ENCODE measurements at places on chromosomes 5 and 9.

DNA sequence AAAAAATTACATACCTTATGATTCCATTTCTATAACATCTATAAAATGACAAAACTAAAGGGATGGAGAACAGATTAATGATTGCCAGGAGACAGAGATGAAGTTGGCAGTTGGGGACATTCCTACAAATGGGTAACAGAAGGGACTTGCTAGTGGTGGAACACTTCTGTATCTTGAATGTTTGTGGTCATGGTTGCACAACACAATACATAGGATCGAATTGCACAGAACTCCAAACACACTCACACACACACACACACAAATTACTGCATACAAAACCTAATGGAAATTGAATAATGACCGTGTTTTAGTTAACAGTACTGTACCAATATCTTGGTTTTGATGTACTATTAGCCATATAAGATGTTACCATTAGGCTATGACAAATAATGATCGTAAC lies 330.7 kb upstream of the POU5F2 start:
- no peak for DNase-seq

- DNase-seq = no peak
Observed at GRCh38 chr5:59007460-59008063, 424.7 kb downstream of the RAB3C start.

DNA sequence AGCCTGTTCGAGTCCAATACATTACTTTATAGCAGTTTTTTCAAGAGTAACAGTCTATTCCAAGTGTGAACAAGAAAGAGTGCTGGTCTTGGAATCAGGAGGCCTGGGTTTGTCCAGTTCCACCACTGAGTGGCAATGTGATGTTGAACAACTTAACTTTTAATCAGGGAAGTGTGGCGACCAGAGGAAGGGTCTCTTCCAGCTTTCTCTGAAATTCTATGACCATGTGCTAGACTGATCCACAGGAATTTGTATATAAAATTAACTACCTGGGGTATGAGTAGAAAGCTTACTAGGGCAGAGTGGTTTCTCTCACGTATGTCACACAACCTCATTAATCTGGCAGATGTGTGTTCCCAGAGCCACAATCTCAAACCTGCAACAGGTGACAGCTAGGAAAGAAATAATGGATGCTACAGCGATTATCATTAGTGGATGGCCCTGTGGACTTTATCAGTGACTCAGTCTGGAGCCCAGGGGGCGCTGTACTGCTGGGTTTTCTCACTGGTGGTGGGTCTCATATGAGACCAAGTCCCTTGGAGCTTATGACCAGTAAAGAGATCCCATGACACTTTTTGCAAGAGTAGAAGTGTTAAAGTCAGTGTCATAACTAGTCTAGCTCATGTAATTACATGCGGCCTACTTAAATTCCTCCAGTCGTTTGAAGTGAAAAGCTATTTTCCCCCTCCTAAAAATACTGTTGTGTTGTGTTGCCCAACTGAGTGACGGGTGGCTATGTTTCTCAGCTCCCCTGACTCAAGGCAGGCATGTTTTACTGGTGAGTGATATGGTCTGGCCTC lies 116.5 kb downstream of the GDNF start:
- no peak for DNase-seq

DNA sequence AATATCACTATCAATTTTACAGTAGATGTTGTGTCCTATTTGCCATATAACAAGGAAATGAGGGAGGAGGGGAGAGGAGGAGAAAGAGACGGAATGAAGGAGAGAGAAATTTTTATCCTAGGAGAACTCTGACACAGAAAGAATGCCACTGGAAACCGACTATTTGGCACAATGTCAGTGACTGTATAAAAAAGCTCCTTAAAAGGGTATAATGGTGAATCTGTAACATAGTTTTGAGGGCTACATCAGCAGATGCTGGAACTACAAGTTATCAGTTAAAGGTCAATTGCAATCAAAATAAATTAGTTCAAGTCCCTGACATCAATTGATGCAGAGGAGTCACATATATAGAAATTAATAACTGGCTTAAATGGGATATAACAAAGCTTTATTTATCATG lies 5.7 kb downstream of the EDIL3 start:
- no peak for DNase-seq

DNA sequence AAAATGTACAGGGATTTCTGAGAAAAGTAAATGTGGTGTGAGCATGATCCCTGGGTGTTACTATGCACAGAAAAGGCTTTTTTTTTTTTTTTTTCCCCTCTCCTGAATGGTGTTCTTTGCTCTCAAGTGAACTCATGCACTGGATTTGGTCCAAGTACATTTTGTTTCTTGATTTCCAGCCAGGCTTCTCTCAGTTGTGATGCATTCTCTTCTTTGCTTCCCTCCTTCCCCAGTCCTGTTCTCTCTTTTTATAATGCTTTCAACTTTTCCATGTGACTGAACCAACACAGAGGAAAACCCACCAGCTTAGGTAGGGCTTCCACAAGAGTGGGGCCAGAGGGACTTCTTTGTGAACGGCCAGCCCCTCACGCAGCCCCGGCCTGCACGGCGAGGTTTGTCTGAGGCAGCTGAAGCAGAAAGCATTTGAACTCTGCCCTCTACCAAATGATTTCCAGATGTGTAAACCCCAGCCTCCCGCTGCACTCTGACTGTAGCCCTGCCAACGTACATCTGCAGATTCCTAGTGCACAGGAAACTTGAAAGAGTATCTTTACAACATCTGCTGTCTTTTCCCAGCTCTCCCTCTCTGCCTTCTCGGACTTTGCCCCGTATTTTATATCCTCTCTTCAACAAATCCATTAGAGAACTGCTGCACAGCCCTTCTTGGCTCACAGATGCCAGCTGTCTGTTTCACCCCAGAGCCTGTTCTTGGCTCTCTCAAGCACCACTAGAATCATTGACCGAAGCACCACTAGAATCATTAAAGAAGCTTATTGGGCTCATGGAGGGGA lies 71.8 kb upstream of the CD180 start:
- no peak for DNase-seq

GRCh38 chr5:140258873-140259272 lies 44.0 kb downstream of the PFDN1 start:
- DNase-seq = no peak

- DNase-seq = no peak
Observed at GRCh38 chr9:95091601-95092261, 225.8 kb downstream of the FANCC start.

DNA sequence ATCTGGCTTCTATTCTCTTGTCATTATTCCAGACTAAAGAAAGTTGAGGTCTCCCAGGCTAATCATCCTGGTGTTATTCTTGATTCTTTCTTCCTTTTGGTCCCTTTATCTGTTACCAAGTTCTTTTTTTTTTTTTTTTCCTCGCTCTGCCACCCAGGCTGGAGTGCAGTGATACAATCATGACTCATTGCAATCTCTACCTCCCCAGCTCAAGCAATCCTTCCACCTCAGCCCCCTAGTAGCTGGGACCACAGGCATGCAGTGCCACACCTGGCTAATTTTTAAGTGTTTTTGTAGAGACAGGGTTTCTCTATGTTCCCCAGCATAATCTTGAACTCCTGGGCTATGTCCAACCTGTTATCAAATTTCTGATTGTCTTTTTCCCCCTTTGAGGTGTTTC lies 126.6 kb upstream of the DHFR start:
- DNase-seq = no peak

DNA sequence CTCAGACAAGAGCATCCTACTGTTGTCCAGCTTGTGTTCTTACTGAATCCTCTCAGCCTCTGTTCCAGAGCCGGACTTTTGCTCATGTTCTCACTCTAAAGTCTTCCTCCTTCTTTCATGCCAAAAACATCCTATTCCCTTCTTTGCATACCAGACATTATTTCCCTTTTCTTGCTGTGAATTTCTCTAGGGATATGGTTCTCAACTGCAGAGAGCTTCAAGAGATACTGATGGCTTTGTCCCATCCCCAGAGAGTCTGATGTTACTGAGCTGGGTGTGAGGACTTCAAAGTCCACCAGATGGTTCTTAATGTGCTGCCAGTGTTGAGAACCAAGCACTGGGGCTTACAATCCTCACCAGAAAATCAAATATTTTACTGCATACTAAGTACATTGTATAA lies 98.6 kb upstream of the FER start:
- DNase-seq = no peak

DNA sequence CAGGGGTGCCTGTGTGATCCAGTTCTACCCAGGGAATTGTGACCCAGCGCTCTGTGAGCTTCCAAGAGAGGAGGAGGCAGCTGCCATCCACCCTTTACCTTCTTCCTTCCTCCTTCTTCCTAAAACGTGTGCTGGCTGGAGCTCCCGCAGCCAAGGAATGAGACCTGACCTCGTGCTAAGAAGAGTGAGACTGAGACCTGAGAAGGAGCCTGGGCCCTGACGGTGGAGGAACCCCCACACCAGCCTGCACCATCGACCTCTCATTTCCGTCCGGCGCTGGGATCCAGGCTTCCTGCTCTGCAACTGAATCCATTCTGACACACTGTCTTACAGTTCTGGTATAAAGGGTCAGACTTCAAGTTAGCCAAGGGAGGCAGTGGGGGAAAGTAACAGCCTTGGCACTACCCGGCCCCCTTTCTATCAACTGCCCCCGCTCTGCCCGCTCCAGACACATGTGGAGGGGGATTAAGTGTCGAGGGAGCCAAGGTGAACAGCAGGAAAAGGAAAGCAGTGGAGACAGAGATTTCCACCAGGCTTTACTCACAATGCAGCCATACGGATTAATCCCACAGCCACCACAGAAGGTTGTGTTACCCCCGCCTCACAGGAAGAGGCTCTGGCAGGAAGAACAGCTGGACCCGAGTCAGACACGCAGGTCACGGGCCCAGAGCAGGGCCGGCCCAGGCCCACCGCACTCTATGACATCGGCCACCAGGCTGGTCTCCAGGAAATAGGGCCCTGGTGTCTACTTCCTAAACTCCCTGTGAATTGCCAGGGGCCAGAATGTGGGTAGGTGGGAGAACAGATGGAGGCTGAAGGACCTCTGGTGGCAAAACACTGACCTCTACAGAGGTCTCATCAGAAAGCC lies 15.8 kb downstream of the MGAT1 start:
- no peak for DNase-seq

GRCh38 chr9:1647776-1648175 lies 367.4 kb upstream of the SMARCA2 start:
- no peak for DNase-seq

DNA sequence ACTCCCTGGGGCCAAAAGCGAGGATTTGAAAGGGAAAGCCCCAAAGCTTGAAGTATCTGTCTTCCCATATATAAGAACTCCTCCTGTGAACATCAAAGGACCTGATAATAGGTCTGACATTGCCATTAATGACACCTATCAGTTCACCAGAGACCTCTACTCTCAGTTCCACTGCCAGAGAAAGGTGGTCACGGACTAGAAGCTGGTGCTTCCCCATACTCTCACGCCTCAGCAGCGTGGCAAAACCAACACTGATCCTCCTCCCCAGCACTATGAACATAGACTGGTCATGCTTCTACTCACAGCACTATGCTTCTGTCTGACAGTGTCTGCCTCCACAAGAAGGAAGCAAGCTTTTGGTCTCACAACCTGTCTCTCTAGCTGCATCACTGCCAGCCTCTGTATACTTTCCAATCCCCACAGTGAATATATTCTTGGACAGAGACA lies 37.9 kb downstream of the NRG2 start:
- DNase-seq = no peak

- no peak for DNase-seq
Observed at GRCh38 chr9:93459432-93459847, 6.1 kb upstream of the FAM120AOS start.

DNA sequence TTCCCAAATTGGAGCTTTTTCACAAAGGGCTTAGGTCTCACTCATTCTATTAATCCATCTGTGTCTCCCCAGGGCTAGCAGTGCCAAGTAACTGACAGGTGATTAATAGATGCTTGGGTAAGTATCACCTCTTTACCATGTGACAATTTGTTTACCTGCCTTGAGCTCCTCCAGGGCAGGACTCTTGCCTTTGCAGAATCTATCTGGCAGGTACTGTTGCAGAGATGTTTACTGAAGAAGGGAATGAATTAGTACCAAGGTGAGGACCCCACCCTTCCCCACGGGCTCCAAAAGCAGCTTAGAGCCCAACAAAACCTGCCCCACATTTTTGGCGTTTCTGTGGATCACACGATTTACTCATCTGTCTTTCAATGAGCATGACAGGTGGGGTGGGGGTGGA lies 698 bp upstream of the TGFBI start:
- DNase-seq = no peak

GRCh38 chr9:73845954-73846690 lies 651.0 kb upstream of the RORB start:
- DNase-seq = no peak

GRCh38 chr5:91095786-91096385 lies 287.2 kb downstream of the ARRDC3 start:
- no peak for DNase-seq

DNA sequence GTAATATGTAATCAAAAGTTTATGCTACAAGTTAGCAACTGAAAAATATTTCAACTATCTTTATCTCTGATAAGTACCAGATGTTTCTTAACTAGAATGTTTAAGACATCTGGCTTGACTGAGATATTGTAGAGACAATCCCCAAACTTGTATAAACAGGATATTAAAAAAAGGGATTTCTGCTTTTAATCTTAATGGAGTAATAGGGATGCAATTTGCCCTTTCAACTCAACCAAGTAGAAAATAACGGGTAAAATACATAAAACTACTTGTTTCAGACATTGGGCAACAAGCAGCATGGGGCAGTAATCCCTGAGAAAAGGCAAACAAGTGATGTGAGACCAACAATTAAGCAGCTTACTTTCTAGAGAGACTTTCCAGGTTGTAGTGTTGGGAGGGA lies 9.4 kb upstream of the ADAMTS12 start:
- no peak for DNase-seq

- DNase-seq = no peak
Observed at GRCh38 chr5:56791396-56791795, 24.0 kb upstream of the MAP3K1 start.

- no peak for DNase-seq
Observed at GRCh38 chr5:97541864-97542263, 358.8 kb upstream of the RIOK2 start.

- no peak for DNase-seq
Observed at GRCh38 chr5:134130239-134130945, 15.9 kb downstream of the TCF7 start.

DNA sequence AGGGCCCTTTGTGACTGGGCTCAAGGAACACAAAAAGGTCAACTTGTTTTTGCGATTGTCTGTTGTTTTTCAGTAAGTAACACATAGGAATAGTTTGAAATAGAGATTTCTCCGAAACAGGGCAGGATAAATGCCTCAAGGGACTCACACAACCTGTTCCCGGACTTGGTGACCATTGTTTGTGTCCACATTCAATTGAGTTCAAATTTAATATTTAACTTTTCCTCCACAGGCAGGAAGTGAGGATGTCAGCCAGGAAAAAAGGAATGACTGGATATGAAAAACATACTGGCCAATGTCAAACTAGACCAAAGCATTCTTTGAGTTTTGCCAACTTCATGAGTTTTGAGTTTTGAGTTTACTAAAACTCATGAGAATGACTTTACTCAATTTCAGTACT lies 72.7 kb downstream of the SPATA31C2 start:
- no peak for DNase-seq

- no peak for DNase-seq
Observed at GRCh38 chr9:70455993-70456704, 41.7 kb upstream of the KLF9 start.

- DNase-seq = no peak
Observed at GRCh38 chr5:31783086-31783645, 144.2 kb downstream of the PDZD2 start.

All from stimulated activated CD8-positive, alpha-beta memory T cell treated with anti-CD3 and anti-CD28 coated beads, Interleukin-4, amount 100 ng/mL, for 1 hour (primary cell).